NCI-H69 (cell line): ENCODE measurements at places on chromosomes 12 and 14.

DNA sequence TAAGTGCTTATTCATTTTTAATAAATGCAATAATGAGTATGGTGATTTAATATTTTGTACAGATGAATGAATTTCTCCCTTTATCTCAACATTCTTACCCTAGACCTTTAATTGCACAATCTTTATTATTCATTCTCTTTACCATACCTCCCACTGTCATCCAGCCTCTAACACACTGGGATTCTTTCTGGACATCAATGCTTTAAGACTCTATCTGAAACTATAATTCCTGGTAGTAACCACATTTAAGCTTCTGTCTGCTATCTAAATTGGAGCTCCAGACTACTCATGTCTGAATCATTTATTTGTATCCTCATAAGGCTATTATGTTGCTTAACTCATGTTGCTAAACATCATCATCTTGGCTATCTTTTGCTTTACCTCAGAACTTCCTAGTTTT, 270.2 kb downstream of the ALG10B start:
- no peak for DNase-seq

GRCh38 chr12:121748218-121748570, 35.6 kb downstream of the TMEM120B start:
- peak; percentile 23 for DNase-seq

DNA sequence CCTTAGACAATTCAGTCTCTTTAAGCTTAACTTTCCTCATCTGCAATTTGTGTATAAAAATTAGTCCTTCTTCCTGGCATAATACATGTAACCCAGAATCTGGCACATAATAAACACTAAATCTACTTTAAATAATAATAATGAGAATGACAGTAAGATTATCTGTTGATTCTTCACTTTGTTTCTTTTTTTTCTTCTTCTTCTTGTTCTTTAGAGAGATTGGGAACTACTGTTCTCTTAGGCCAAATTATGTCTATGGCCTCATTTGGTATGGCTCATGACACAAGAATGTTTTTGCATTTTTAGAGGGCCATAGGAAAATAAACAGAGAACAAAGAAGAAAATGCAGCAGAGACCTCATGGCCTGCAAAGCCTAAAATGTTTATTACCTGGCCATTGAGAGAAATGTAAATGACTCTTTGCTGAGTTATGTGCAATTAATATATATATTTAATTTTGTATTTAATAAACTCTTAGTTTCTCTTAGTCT, 275.8 kb downstream of the SLC6A15 start:
- no peak for DNase-seq

- DNase-seq, result peak; percentile 60
Observed at GRCh38 chr14:74614508-74615495, 2.8 kb upstream of the LTBP2 start.

DNA sequence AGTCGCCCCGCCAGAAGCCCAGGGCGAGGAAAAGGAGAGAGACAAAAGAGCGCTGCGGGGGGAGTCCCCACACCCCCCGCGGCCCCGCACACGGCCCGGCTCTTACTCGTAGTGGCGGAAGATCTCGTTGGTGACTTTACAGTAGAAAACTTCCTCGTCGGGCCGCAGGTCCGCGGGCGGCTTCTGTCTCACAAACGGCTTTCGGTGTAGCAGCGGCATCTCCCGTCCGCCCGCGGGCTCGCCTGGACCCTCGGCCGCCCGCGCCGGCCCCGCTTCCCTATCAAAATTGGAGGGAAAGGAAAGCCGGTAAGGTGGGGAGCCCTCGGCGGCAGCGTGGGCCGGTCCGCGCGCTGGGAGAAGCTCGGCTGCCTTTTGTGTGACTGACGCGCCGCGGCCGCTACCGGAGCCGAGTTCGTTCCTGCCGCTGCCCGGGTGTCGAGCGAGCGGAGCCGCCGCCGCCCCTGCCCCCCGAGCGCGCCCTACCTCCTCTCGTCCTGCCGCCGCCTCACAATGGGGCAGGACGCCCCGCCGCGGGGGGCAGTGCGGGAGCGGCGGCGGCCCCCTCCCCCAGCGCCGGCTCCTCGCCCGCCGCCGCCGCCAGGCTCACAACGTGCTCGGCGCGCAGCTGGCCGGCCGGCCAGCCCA, 652 bp downstream of the BAZ1A start:
- DNase-seq, result peak; percentile 88

- peak; percentile 65 for DNase-seq
Observed at GRCh38 chr14:101965770-101966722, 1.7 kb downstream of the DYNC1H1 start.

- no peak for DNase-seq
Observed at GRCh38 chr14:83912032-83912642, 1617.8 kb upstream of the FLRT2 start.

DNA sequence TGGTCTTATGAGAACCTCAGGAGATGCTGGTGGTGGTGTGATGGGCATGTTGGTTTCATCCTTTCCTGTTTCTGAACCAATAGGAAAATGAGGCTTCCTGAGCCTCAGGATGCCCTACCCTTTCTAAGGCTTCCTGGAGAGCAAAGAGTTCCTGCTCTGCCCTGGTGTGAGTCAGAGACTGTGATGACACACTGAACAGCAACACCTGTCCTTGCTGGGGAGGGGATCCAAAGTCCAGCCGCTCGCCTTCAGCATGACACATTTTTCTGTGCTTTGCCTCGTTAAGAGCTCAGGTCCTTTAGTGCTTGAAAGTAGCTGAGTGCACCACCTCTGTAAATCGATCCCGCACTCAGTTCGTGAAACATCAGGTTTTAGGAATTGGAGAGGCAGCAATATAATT, 116.0 kb downstream of the CACNA1C start:
- peak; percentile 41 for DNase-seq

GRCh38 chr14:80356413-80356812, 145.1 kb upstream of the DIO2 start:
- DNase-seq, result peak; percentile 71
